ENCODE measurements at places on chromosomes 16 and 17.

- DNase-seq, result peak; percentile 54
These were observed 26.4 kb downstream of the USP10 start for GRCh38 chr16:84726079-84726668.

DNA sequence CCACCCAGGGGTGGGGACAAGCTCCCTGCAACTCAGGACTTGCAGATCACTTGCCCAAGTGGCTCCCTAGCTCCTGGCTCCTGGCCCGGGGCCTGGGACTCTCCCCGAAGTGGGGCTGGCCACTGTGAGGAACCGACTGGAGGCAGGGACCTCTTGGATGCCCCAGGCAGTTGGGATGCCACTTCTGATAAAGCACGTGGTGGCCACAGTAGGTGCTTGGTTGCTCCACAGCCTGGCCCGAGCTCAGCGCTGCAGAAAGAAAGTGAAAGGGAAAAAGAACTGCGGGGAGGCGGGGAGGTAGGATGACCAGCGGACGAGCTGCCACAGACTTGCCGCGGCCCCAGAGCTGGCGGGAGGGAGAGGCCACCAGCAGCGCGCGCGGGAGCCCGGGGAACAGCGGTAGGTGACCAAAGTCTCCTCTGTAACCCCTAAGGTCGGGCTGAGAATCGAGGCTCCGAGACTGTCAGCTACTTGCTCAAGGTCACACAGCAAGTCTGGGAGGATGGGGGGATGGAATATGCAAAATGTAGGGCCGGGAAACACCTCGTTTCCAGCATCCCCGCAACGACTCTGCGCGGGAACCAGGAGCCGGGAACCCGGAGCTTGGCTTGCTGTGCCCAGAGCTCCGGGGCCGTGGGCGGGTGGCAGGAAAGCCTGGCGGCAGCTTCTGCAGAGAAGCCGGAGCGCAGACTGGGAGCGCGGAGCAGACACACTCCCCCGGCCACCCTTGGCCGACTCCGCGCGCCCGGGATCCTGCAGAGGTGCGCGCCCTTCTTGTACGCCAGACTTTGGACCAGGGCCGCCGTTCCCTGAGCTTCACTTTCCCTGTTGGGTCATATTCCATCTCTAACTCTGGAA lies 1.9 kb downstream of the CIITA start:
- DNase-seq, result no peak

DNA sequence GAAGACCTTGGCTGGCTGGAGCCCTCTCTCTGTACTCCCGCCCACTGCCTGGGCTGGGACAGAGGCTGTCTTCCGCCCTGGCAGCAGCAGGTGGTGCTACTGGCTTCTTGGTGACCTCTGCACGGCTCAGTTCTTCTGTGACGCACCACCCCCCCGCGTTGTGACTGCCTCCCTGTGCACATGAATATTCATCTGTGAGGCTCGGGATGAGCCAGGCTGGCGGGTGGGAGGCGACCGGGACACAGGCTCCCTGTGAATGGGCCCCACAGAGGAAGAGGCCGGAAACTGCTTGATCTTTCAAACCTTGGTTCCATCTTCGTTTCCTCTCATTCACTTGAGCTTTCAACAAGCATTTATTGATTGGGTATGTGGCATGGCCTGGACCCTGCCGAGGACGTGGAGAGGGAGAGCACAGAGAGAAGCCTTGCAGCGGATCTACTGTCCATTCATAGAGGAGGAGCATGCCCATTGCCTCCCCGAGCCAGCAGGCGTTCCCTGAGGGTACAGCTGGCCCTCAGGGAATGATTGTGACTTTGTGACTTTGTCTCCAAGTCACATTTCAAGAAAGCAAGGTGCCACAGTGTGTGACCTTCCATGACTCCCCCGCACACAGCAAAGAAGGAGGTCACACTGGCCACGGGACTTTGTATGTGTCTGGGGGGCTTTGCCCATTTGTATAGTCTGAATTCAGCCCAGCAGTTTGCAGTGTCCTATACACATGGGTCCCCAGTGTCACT lies 45.0 kb downstream of the B9D1 start:
- peak; percentile 91 for DNase-seq

DNA sequence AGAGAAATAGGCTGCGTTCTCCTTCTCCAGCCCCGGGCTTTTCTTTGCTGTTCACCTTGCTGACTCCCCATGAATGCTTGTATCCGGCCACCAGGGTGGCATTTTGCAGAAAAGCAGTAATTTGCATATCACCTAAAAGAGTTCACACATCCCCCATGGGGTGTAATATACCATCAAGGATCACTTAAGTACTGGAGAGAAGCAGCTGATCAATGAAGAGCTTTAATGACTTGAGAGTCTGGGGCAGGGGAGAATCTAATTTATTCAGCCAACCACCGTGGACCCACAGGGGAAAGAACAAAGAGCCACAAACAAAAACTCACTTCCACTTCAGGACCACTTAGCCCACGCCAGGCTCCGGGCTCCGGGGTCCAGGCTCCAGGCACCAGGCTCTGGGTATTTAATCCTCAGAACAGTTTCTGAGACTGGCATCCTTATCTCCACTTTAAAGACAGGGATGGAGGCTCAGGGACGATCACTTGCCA lies 33.9 kb upstream of the SEC14L1 start:
- DNase-seq, result no peak

- DNase-seq, result no peak
These were observed 207.1 kb upstream of the CIBAR2 start for GRCh38 chr16:85319208-85319983.

- no peak for DNase-seq
These were observed 88.7 kb downstream of the GRIN2A start for GRCh38 chr16:10093576-10093975.

- no peak for DNase-seq
These were observed 26.1 kb downstream of the RCVRN start for GRCh38 chr17:9878786-9879525.

GRCh38 chr16:23158114-23158513 lies 8.9 kb upstream of the USP31 start:
- no peak for DNase-seq

DNA sequence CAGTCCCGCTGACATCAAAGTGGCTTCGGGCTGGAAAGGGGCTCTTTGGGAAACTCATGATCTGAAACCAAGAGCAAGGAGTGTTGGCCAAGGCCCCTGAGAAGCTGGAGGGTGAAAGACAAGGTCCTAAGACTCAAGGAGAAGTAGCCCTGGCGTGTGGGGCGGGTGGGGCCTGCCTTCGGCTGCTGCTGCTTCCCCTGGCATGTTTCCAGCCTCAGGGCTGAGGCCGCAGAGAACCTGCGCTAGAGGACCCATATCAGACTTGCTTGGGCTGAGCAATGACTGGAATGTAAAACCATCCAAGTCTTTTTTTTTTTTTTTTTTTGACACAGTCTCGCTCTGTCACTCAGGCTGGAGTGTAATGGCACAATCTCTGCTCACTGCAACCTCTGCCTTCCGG lies 67.5 kb upstream of the GCSH start:
- no peak for DNase-seq

GRCh38 chr17:76682296-76682695 lies 28.5 kb downstream of the MXRA7 start:
- DNase-seq, result no peak

DNA sequence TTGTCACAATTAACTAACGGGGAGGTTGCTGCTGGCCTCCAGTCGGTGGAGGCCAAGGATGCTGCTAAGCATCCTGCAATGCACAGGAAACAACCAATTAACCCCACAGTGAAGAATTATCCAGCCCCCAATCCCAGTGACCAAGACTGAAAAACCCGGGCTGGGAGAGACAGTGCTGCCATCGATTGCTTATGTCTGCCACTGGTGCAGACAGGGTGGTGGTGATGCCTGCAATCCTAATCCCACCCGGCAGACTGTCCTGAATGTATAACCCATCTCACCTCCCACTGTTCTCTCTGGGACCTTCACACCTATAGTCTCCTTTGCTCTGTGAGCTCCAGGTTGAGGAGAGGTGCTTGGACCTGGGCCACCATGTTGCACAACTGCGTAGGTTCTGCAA lies 42.3 kb upstream of the KLHDC4 start:
- no peak for DNase-seq

DNA sequence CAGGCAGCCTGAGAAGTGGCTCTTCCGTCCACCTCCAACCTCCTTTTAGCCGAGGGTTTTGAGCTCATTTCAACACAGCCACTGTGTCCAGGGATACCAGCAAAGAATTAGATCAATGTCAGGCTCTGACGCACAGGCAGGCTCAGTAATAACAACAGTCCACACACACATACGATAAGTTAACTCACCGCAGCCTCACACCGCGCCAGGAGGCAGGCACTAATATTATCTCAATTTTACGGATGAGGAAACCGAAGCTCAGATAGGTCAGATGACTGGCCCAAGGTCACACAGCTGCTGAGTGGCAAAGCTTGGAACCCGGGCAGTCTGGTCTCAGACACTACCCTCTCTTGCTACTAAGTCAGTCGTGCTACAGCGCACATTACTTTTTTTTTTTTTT lies 22.9 kb downstream of the ABR start:
- no peak for DNase-seq

- DNase-seq, result peak; percentile 55
These were observed 2.5 kb downstream of the DNAI2 start for GRCh38 chr17:74276541-74277009.

GRCh38 chr17:6894206-6894528 lies 62.6 kb upstream of the TEKT1 start:
- no peak for DNase-seq

GRCh38 chr17:50274142-50274896 lies at the start of gene TMEM92:
TSS of gene TMEM92 (plus strand) at chr17:50274466. CDS start at chr17:50274502, 36 bp downstream.
- no peak for DNase-seq

GRCh38 chr17:43039646-43040045 lies 14.6 kb downstream of the RND2 start:
- DNase-seq, result no peak

DNA sequence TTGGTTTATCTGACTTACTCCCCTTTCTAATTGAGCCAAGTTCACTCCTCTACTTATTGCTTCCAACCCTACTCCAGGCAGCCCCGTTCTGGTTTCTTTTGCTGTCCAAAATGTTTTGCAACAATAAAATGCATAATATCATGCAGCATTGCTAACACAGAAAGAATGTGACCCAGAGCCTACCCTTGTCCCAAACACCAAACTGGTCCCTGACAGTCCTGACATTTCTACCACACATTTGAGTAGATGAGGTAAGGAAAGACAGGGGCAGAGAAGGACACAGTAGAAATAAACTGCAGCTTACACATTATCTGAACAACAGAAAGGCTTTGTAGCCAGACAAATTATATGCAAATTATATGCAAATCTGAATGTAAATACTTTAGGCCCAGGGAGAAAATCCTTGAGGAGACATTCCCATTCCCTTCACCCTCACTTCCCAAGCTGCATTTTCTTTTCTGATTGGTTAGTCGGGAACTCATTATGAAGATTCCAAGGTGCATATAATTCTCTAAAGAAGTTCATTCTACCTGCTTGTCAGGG lies 31.6 kb downstream of the SOX9 start:
- no peak for DNase-seq

GRCh38 chr17:6755731-6756184 lies at the start of gene XAF1:
TSS of gene XAF1 (plus strand) at chr17:6756046. CDS start at chr17:6756079, 33 bp downstream.
- DNase-seq, result no peak

DNA sequence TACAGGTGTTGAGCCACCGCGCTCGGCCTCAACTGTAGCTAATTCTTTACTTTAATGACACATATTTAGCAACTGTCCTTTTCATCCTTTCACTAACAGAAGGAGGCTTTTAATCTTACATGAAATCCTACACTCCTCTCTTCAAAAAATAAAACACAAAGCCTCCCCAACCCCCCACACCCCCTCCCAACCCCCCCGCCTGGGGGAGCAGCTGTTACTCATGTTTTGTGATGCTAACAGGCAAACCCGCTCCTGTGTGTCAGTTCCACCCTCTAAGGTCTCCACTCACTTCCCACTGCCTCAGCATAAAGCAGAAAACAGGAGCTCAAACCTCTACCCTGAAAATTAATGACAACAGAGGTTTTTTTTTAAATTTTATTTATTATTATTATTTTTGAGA lies 55.4 kb upstream of the SLC25A19 start:
- DNase-seq, result no peak

- no peak for DNase-seq
These were observed 6.7 kb upstream of the ABCC3 start for GRCh38 chr17:50627782-50628601.

DNA sequence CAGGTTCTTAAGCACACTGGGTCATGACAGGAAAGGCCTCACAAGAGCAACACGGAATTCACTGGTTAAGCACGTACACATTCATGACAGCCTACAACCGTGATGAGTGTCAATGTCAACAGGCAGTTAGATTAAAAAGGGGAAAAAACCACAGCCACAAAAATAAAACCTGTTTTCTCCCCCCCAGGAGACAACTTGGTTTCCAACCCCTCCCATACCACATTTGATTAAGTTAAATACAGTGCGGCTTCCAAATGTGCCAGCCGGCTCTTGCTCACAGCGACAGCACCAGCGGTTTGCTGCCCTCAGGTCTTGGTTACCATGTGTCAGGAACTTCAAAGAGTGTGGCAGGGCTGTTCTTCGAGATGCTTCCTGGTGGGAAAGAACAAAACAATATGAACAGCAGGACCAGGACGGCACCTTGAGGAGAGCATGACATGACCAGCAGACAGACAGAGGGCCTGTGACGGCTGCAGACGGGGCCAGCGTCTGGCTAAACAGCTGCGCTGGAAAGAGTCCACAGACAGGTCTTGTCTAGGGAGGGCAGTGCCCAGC lies 193.6 kb downstream of the PARN start:
- no peak for DNase-seq

- no peak for DNase-seq
These were observed 46.6 kb downstream of the HOXB1 start for GRCh38 chr17:48484256-48484655.

- no peak for DNase-seq
These were observed 435.6 kb upstream of the DYNLRB2 start for GRCh38 chr16:80105160-80105559.

GRCh38 chr16:8898660-8899318 lies 16.6 kb downstream of the LITAFD start:
- DNase-seq, result no peak

- DNase-seq, result no peak
These were observed 857 bp downstream of the TANGO6 start for GRCh38 chr16:68844211-68844564.

DNA sequence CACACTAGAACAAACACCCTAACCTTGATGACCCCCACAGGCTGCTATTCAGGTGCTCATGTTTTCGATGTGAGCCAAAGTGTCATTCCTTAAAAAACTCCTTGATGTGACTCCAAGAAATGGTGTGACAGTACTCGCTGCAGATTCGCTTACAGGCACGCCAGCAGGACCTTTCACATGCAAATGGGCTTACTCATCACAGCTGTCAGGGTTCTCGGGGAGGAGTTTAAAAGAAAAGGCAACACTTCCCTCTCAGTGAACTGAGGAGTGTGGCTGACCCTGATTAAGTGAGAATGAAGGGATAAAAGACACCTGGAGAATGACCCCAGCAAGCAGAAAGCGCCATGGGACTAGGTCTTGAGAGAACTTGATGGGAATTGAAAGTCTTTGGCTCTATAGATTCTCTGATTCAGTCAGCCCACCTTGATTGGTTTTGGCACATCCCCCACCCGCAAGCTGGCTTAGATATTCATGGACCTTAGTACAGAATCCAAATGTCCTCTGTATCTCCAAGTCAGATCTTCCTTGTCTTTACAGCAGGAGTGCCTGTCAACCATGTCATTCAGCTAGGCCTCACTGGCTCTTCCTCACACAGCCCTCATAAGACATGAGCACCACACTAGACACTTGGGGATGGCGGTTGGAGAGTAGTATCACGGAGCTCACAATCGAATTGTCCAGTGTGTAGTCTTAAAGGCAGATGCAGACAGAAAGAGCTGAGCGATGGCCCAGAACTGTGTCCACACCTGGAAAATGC lies 82.6 kb downstream of the HIC1 start:
- no peak for DNase-seq
